ENCODE measurements at places on chromosomes 3 and 15.

GRCh38 chr3:110528305-110529121 is 543.1 kb upstream of the NECTIN3 start:
- no peak for DNase-seq

DNA sequence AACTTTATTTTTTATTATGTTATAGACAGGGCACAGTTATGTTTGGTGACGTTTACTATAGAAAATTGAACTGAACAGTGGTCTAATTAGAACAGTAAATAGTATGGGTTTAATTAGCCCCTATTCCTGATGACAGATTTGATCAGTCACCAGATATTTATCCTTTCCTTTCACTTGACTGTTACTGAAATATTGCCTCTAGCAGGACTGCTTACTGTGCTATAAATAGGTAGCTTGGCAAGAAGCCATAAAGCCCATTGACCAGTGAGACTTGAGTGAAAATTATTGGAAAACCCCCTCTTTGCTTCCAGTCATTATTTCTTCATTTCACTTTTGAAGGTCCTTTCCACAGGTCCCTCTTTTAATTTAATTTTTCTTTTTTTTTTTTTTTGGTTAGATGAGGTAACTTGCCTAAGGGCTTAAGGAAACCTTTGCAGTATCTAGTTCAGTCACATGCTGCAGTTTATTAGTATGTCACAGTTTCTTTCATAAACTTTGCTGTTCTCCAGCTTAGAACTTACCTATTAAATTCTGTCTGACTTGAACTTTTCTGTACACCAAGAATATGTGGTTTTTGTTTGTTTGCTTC is 115.6 kb downstream of the ADAMTSL3 start:
- DNase-seq, result no peak

DNA sequence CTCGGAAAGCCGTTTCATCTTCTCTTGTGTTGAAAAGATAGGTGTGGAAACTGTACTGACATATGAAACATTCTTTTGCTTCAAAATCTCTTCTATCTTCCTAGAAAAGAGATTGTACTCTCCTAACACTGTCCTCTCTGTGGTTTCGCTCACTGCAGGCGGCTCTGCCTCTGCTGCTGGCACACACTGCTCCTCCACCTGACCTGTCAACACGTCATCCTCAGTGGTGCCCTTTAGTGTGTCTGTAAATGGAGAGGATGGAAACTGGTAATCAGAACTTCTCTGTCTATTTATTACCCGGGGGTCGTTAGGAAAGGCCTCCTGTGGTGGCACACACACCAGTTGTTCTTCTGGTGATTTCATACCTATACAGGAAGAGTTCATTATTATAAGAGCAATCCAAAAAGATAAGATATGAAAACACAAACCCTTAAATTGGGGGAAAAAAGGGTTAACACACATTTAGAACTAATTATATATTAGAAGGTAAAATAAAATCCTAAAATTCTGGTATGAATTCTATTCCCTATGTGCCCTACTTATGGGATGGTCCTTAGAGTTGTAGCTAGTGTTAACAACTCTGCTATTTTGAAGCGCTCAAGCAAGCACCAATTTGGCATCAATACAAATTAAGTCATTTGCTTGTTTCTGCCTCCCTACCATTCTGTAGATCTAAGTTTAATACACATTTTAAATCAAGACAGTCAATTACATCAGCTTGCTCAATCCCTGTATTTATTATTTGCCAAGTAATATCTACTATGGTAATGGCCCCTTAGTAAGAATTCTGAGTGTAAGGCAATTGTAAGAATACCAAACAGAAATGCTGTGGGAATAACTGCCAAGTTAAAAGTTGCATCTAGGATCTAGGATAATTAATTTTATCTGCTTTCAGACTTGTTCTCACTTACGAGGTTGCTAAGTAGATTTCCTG is 49.2 kb downstream of the TASOR start:
- DNase-seq, result no peak

GRCh38 chr15:35669432-35670045 is 123.6 kb upstream of the DPH6 start:
- DNase-seq, result no peak

- no peak for DNase-seq
These were observed 352.3 kb downstream of the PTPRG start for GRCh38 chr3:61913701-61914100.

DNA sequence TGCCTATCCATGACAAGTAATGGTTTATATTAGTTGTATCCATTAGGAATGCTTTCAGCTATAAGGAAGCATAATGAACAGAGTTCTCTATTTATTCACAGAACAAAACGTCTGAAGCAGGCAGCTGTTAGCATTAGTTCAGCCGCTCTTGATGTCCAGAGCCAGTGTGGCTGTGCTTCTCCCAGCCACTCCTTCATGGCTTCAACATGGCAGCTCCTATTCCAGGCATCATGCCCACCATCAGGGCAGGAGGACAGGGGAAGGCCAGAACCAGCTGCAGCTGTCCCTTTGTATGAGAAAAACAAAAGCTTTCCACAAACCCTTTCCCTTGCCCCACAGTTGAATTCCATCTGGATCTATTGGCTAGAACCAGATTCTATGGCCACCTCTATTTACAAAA is 12.9 kb upstream of the SNRK start:
- no peak for DNase-seq

GRCh38 chr15:76061700-76062099 is 1.9 kb downstream of the TMEM266 start:
- no peak for DNase-seq

GRCh38 chr3:113211330-113212149 is at the start of gene BOC:
BOC (plus strand) TSS chr3:113211557; CDS start chr3:113249803, 38,246 bp downstream.
- DNase-seq, result peak; percentile 35

DNA sequence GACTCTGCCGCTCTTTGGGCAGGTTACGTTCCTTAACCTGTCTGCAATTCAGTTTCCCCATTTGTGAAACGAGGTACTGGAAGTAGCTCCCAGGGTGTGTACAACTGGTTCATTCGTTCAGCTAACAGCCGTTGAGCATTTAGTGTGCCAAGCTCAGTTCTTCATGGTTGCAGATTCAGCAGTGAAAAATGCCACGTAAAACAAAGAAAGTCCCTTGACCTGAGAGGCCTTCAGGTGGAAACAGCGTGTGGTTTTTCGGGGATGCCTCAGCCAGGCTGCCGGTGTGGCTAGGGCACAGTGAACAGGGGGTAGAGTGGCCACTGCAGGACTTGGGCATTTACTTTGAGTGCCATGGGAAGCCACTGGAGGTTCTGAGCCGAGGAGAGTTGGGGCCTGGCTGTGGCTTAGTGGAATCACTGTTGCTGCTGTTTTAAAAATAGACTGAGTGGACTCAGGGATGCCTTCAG is 4.7 kb downstream of the SYNM start:
- no peak for DNase-seq

GRCh38 chr3:100635273-100635701 is 25.9 kb downstream of the ADGRG7 start:
- no peak for DNase-seq

GRCh38 chr3:148601766-148602685 is 95.7 kb upstream of the AGTR1 start:
- DNase-seq, result no peak

DNA sequence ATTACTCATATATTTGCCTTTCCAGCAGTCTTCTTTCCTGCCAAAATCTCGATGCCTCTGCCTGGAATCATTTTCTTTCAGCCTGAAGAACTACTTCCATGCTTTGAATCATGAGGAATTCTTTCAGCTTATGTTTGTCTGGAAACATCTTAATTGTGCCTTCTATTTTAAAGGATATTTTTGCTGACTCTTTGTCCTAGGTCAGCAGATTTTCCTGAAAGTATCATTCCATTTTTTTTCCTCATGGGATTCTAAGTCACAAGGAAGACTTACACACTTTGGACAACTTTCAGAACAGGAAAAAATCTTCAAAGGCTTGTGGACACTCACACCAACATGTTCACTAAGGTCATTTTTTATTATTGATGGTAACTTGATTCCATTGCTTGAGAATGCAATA is 10.1 kb downstream of the PRR23E start:
- no peak for DNase-seq

- no peak for DNase-seq
These were observed 61.1 kb downstream of the KCNMB2 start for GRCh38 chr3:178597371-178597770.

DNA sequence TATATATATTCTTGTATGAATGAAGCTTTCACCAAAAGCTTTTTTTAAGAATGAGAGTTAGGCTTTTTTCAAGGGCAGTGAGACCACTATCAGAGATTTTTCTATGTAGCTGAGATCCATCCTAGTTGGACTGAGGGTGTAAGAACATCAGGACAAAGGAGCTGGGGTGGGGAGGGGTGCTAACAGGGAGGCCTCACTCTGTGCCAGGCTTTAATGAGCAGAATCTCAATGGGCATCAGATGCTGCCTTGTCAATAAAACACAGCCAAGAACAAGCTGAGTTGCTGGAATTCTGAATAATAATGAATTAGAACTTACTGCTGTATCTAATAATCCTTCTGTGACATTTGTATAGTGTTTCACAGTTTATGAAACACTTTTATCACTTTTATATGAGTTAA is 41.4 kb upstream of the USP3 start:
- DNase-seq, result no peak

DNA sequence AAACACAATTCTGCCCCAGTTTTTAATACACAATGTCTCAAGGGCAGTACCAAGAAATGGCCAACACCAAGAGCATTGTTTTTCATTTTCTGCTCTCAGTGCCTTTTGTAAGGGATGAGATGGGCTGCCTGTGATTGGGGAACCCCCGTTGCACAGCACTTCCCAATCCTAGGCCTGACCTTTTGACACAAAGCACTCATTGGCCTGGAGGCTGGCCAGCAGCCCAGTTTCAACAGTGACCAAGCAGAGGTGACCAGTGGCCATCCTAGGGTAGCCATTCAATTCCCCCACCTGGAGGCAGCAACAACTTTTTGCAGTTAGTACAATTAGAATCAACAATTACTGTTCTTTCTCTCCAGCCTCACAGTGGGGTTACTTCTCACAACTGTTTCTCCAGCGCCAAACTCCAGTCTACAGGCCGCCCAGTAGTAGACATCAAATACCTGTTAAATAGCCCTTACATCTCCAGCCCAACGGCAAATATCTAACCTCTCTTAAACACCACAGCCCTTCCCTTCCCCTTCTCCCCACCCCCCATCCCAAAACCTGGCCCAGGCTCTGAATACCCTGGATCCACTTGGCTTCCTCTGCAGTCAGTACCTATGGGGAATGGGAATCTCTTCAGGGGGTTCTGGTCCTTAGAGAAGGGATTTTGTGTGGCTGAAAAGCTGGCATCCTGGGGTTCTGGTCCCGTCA is 8.9 kb upstream of the LRRC2 start:
- no peak for DNase-seq

GRCh38 chr3:10911350-10912002 is 81.1 kb upstream of the SLC6A1 start:
- no peak for DNase-seq

DNA sequence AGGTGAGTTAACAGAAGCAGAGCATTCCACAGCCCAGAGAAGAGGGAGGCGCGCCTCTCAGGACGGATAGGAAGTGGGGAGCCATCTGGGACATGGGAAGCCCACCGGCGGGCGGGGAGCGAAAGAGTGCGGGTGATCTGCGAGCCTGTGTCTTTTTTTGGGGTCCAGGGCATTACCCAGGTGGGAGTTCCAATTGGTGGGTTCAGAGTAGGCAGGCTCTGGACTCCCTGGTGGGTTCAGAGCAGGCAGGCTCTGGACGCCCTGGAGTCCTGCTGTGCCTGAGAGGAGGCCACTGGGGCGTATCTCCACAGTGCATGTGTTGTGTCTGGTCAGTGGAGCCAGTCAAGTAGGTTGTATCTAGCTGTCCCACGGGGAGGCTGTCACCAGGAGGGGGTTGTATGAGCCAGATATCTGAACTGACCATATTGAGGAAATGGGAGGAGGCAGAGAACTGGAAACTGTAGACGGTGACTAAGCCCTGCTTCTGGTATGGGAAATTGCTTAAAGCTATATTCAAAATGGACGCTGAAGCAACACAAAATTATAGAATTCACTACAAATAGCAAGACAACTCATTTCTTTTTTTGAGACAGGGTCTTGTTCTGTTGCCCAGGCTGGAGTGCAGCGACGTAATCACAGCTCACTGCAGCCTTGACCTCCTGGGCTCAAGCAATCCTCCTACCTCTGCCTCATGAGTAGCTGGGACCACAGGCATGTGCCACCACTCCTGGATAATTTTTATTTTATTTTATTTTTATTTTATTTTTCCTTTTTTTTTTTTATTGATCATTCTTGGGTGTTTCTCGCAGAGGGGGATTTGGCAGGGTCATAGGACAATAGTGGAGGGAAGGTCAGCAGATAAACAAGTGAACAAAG is 34.5 kb upstream of the CHST2 start:
- DNase-seq, result no peak
